ENCODE measurements at places on chromosomes 12 and 14.
A peak's percentile ranks its signal among the peaks of the same experiment; 100 is the strongest.

DNA sequence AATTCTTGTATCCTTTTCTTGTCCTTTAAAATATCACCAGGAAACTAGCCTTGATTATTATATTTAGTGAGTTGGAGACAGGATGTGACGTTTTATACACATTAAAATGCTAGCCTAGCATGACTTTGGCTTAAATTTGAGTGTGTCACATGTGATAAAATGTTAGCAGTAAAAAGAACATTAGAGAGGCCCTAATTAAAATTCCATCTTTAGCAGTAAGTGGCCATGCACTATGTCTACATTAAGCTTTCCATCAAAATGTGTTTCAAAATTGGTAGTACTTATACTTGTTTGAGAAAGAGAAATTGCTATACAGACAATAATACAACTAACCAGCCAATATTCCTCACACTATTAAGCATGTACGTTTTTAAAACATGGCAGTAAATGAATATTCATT lies 29.9 kb upstream of the MGAT4C start:
- DNase-seq, result no peak

- DNase-seq, result no peak
These were observed 1.3 kb downstream of the TC2N start for GRCh38 chr14:91866061-91866460.

DNA sequence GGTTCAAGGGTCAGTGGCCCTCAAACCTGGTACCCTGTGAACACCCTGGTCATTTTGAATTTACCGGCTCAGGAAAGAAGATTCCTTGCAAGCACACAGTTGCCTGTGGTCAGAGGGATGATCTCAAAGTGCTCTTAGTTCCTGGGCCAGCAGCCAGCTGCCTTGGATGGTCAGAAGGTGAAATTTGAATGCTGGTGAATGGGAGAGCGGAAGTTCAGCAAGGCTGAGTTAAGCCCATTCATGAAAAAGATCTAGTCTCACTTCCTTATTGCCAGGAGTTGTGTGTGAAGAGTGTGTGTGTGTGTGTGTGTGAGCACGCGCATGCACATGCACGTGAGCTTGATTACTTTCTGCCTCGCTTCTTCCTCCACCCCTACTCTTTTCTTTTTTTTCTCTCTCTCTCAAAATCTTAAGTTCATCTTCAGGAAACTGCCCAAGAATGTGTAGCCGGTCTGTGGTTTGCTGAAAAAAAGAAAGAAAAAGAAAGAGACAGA lies 155.5 kb upstream of the CCND2 start:
- no peak for DNase-seq

- no peak for DNase-seq
These were observed 266.6 kb upstream of the FAR2 start for GRCh38 chr12:28882444-28882843.

GRCh38 chr14:94355191-94355794 lies 32.2 kb upstream of the SERPINA6 start:
- DNase-seq, result no peak

- no peak for DNase-seq
These were observed 38.8 kb downstream of the CBX5 start for GRCh38 chr12:54240971-54241588.

- no peak for DNase-seq
These were observed 337.9 kb downstream of the AACS start for GRCh38 chr12:125402874-125403789.

GRCh38 chr12:43290836-43291235 lies 261.2 kb downstream of the ADAMTS20 start:
- DNase-seq, result no peak

DNA sequence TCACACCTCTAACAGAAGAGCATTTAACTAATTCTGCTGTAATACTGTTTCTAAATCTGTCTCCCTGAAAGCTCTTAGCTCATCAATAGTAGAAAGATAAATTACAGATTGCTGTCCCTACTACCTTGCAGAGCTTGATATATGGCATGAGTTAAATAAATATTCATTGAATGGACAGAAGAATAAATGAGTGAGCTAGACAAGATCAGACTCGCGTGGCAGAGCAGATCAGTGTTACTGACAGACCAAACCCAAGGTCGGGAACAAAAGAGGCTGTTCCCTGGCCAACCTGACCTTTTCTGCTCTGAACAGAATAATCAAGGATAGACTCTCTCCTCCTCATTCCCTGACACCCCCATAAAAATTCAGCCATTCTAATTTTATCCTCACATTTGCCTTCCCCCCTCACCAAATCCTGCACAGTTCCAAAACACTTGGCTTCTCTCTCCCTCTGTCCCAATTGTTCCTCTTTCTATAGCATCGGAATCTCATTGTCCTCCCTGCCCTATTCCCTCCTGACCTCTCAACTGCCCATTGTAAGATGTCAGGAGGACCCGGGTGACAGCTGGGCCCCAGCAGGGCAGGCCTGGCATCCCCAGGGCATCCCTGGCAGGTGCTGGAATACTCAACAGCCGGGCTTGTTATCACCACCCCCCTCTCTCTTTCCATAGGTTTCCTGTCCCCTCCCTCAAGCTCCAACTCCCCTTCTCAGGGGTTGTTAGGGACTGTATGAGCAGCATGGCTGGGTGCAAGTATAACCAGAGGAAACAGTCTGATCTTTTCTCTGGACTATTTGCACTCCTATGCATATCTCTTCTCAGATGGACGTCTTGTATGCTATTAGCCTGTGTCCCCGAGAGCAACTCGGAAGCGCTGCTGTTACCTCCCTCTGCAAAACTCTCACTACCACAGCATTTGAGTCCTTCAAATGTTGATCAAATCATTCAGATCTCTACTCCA lies 19.9 kb downstream of the NEUROD4 start:
- DNase-seq, result no peak

GRCh38 chr12:115163710-115164109 lies 479.7 kb upstream of the TBX3 start:
- no peak for DNase-seq

DNA sequence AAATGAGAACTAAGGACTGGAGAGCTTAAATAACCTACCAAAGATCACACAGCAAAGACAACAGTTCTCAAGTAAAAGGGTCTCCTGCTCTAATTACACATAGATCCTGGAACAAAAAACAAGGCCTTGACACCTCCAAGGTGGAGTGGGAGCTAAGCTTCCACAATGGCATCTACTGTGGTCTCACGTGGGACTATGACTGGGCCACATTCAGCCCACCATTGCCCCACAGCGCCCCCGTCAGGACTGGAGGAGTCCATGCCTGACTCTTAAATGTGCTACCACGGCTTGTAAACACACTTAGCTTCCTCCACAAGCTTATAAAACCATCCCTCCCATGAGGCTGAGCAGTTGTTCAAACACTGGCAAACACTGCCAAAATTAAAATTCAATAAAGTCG lies 88.5 kb downstream of the GCH1 start:
- no peak for DNase-seq

DNA sequence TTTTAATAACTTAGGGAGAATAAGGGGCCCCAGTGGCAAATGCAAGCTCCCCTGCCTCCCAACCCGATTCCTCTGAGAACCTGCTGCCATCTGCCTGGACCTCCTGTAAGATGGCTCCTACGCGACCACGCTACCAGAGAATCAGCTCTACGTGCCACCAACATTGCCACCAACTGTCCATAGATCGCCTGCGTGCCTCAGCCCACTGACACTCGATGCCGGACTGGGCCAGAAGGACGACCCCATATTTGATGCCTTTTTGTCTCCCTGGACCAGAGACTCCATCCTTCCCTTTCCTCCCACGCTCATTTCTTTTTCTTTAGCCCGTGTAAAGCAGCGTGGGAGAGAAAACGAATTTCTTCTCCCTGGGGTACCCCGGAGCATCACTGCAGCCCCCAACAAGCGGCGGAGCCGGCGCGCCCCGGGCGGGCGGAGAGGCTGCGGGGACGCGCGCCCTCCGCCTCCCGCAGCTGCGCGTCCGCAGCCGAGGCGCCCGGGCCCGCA lies 565 bp upstream of the KLHL42 start:
- DNase-seq, result peak; percentile 6

GRCh38 chr12:54368025-54368708 lies 3.9 kb upstream of the GPR84 start:
- no peak for DNase-seq

DNA sequence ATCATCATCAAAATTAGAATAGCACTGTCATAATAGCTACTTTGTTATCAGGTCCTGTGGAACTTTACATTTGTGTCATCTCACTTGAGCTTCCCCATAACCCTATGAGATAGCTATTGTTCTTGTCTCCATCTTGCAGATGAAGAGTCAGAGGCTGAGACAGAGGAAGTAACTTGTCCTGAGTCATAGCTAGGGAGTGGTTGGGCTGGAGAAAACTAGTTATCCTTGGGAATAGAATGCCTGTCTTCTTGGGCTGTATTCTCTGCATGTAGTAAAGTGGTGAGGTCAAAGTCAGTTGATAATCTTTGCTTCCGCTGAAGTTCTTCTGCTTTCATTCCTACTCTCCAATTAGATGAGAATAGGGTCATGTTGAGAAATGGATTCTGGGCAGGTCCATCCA lies 117.0 kb downstream of the SMOC1 start:
- DNase-seq, result no peak

DNA sequence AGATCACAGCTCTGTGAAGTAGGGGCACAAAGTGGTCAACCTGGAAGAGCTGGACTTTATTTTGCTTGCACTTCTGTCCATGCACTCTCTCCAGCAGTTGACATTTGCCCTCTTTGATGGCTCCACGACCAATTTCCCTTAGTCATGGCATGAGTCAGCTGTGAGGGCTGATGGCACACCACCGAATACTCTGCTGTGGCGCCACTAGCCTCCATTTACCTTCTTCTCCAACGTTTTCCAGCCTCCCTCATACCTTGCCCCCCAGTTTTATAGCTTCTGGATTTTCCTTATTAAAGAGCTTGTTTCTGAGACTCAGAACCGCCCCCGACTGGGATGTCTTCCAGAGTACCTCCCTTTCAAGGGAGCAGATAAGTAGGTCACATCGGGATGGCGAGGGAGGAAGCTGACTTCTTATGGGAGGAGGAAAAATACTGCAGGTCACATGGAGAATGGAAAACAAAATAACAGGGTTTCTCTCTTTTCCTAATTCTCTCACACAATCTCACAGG lies 17.6 kb downstream of the NINJ2 start:
- DNase-seq, result no peak

GRCh38 chr14:30985796-30986195 lies 39.7 kb upstream of the AP4S1 start:
- DNase-seq, result no peak

- no peak for DNase-seq
These were observed 869 bp upstream of the NOVA1 start for GRCh38 chr14:26598672-26599131.

DNA sequence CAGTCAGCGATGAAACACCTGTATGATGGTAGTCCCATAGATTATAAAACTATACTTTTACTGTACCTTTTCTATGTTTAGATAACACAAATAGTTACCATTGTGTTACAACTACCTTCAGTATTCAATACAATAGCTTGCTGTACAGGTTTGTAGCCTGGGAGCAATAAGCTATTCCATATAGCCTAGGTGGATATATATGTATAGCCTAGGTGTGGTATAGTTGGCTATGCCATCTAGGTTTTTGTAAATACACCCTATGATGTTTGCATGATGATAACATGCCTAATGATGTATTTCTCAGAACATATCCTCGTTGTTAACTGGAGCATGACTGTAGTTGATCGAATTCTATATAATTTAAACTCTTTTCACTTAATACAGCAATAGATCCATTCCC lies 316.1 kb downstream of the FUT8 start:
- no peak for DNase-seq

DNA sequence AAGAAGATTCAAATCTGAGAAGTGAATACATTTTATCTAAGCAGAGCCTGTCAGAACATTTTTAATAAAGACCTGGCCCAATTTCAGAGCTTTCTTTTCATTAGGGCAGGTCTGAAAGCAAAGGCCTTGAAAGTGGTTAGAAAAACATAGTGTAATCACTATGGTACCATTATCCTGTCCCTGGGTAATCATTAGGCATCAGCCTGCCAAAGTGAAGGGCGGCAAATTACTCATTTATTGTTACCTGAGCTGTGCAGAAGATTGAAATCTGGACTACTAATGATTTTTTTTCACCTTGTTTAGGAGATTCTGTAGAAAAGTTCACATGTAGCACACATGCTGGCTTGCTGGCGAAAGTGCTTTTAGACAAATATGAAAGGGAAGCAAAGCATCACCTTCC lies 92.6 kb upstream of the PRKD1 start:
- no peak for DNase-seq

DNA sequence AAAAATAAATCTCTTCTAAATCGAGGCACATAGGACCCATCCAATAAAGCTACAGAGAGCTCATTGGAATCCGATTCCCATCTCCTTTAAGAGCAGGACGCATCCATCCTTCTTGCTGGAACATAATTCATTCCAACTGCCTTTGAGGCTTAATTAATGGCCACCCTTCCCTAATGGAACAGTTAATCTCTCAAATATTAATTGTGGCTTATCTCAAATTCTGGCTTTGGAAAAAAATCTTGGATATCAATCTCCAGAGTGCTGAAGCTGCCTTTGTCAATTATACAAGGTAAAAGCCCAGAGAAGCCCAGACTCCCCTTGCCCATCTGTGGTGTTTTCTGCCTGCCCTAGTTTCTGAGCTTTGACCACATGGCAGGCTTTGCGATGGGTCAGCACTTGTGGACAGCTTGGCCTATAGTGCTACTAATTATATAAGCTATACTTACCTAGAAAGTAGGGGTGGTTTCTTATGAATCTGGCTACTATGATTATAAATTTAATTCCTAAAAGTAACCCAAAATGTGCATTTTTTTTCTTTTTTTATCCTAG lies 246.3 kb downstream of the NUAK1 start:
- DNase-seq, result no peak

DNA sequence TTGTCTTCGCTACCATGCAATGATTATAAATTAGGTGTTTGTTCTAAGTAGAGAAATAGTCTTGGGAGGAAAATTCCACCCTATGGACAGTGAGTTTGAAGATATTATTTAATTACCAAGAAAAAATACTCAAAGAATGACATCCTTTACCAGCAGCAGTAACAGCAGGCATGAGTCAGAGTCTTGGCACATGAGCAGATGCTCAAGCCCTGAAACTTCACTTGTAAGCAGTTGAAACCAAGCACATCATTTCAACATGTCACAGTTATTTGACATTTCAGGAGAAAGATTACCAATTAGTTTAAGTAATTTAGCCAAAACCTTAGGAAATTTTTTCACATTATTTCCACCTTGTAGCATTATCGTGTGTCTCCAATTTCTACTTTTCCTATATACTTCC lies 99.2 kb downstream of the C12orf50 start:
- no peak for DNase-seq

DNA sequence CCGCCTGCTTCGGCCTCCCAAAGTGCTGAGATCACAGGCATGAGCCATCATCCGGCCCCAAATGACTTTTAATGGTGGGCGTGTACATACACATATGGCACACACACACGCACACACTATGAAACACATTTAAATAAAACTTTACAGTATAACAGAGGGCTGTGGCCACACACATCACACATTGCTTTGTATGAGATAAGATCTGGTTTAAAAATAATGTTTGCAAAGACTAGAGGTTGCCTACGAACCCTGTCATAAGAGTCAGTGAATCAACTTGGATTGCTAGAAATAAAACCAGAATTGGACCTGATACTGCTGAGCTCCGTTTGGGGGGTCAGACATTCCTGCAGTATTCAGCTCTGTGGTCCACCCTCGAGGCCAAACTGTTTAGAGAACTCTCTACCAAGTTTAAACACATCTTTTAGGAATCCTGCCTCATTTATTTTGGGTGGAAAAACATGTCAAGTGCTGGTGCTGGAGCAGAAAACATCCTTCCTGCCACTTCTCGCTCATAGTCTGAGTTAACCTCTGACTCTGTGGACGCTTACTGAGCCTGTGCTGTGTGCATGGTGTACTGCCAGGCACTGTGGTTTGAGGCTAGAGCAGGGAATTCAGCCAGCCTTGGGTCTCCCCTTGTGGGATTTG lies 47.8 kb upstream of the EML1 start:
- DNase-seq, result no peak

Data from activated CD8-positive, alpha-beta memory T cell treated with anti-CD3 and anti-CD28 coated beads for 48 hours (primary cell).